Stromal cell of bone marrow (primary cell): ENCODE measurements at places on chromosomes 5 and 9.

DNA sequence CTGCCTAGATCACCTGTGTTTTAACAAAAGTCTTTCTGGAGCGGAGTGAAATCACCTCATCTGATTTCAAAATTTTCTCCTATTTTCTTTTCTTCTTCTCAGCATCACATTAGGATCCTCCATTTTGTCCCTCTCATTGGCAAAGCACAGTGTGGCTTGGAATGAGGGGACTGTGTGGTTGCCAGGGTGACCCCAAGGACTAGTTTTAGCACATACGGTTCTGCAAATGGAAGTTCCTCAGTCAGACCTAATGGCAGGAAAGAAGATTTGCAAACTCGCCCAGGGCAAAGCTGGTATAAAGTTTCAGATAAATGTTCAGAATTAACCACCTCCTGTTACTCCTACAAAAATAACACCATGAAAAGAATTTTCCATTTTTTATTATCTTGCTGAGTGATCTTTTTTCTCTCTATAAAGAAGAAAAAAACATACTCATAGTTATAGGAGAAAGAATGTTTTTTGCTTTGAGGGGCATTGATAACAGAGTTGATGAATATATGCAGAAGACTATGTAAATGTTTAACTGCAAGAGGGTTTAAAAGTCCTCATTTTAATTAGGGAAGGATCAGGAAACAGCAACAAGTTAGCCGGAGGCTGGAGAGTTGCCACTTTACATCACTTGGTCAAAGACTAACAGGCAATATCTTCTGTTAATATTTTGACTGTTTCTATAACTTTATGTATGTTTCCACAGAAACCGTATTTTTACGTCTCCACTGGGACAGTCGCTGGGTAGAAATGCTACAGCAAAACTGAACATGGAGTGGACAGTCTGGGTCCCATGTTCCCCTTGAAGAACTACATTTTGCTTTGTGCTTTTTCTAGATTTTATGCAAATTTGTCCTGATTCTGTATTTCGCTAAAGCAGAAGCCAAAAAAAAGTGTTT lies 257.8 kb downstream of the NR2F1-AS1 start:
- no peak for DNase-seq

DNA sequence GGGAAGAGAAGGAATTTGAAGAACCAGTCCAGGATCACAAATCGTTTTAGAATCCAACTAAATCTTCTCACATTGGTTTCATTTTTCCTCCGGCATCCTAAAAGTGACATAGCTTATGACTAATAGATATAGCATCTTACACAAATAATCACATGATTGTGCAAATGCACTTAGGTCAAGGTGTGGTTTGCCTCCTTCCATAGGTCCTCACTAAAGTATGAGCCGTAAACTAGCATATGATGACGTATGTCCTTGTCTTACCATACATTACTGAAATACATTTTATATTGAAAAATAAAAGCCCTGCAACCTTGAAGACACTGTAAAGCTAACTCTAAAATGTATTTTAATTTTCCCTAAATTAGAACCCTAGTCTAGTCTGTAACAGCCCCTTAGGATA lies 362.7 kb upstream of the ADAMTS16 start:
- no peak for DNase-seq

GRCh38 chr5:173730632-173731298 lies 114.3 kb upstream of the BOD1 start:
- no peak for DNase-seq

- no peak for DNase-seq
These were observed 68.0 kb downstream of the POU5F2 start for GRCh38 chr5:93673316-93673954.

- no peak for DNase-seq
These were observed 1921.6 kb upstream of the WWC1 start for GRCh38 chr5:166369807-166370206.

DNA sequence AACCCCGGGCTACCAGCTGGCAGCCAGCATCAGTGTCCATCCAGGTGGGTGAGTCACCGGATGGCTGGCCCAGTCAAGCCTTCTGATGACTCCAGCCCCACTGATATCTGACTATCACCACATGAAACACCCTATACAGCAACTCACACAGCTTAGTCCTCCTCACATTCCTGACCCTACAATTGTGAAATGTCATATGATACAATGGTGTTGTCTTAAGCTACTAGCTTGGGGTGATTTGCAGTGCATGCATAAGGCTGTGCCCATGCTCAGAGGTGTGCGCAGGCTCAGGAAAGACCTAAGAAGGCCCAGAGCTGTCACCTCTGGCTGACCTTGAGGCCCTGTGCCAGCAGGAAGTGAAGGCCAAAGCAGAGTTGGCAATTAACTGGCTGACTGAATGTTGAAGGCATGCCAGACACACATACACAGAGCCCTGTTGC lies 21.5 kb upstream of the SEMA4D start:
- DNase-seq = no peak

GRCh38 chr5:135514116-135514515 lies 21.6 kb downstream of the NEUROG1 start:
- DNase-seq = no peak

DNA sequence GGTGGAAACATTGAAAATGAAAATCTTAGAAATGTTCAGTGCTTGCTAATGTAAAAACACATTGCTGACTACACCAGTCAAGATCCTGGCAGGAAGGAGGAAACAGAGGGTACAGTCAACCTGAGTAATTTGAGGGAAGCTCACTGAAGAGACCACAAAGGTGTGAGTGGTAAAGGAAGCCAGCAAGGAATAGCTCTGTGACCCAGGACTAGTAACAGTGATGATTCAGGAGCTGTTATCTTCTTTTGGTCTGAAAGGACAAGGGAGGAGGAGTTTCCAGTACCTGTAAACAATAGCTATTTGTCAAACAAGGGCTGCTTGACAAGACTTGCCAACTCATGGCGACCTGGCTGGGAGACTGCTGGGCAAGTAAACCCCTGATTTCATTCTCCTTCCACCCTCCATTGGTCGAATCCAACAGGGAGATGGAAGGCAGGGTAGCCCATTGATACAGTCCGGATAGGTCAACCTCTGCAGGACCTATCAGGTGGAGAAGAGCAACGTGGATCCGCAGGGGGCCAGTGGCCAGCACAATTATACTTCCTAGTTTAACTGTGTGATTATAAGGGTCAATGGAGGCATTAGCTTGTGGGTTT lies 68.1 kb downstream of the MAMDC2 start:
- DNase-seq = no peak

GRCh38 chr5:52988335-52989024 lies 672 bp upstream of the ITGA2 start:
- no peak for DNase-seq

GRCh38 chr9:38178237-38178636 lies 109.2 kb upstream of the SHB start:
- DNase-seq = no peak

DNA sequence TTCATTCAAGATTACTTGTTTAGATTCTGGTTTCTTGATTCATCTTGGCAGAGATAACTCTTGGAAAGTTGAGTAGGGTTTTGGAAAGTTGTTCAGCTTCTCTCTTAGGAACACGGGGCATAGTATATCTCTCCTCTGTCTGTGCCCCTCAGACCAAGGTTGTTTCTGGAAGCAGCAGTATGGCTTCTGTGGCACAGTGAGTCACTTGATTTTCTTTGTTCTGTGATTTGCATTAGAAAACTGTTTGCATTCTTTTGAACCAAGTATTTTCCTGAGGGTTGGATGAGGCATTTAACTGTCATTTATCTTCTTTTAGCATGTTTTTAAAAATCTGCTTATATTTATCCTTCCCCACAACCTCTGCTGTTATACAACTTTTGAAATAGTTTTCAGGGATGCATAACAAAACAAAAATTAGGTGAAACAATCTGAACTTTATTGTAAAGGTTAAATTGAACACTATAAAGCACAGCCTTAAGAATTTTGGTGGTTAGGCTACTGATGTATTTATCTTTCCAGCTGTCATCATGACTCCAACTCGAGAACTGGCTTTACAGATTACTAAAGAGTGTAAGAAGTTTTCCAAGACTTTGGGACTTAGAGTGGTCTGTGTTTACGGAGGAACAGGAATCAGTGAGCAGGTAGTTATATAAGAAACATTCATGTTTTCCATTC lies 26.5 kb downstream of the DDX46 start:
- DNase-seq = no peak

GRCh38 chr9:138007918-138008841 lies 130.6 kb downstream of the CACNA1B start:
- no peak for DNase-seq

DNA sequence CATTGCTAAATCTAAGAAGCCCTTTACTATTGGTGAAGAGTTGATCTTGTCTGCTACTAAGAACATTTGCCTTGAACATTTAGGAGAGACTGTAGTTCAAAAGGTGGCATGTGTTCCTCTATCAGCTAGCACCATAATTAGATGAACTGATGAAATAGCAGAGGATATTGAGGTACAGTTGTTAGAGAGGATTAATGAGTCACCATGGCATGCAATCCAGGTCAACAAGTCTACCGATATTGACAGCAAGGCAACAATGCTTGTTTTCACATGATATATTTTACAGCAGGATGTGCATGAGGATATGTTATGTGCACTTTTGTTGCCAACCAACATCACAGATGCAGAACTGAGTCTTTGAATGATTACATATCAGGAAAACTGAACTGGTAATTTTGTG lies 134.3 kb upstream of the CDH9 start:
- no peak for DNase-seq

GRCh38 chr9:5263351-5264218 lies 32.4 kb downstream of the INSL4 start:
- DNase-seq = peak; percentile 2

- no peak for DNase-seq
These were observed 250.3 kb upstream of the ZNF608 start for GRCh38 chr5:124996764-124997077.

DNA sequence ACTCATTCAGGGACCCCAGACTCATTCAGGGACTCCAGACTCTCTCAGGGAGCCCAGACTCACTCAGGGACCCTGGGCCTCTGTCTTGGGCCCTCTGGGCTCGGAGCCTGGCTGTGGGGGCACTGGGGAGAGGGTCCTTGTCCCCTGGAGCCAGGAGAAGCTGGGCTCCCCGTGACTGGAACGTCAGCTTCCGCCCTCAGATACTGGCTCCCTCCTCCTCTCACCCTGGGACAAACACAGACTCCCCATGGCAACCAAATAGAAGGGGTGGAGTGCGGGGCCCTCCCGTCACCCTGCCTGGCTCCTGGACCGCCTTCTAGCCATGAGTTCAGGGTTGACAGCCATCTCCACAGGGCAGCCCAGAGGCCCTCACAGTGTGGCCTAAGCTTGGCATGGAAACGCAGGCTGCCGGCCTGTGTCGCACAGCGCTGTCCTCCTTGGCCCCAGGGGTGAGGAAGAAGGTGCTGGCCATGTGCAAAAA lies 27.6 kb downstream of the ZDHHC11B start:
- no peak for DNase-seq

DNA sequence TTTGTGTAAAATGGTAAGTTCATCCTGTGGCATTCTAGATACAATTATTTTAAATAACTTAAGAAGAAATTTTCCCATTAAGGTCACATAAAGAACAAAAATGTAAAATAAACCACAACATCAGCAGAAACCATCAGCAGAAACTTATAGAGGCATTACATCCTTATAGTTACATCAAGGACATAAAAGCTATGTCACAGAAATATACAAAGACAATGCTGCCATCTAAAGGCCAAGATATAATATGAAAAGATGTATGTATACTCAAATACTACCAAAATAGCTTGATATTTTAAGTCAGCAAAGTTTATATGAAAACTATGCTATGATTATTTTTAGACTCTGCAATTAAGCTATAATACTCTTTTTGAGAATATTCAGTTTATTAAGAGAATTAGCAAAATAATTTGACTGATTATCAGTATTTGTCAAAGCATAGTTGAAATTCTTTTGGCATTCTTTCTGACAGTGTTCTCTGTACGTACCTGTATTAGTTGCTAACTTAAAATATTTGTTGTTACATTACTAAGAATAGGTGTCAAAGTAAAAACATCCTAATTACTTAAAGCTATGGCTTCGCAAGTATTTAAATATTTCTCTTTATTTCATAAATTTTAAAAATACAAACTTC lies 36.2 kb downstream of the FBXL17 start:
- DNase-seq = peak; percentile 9

GRCh38 chr5:150636391-150637244 lies 3.8 kb upstream of the SYNPO start:
- peak; percentile 59 for DNase-seq

DNA sequence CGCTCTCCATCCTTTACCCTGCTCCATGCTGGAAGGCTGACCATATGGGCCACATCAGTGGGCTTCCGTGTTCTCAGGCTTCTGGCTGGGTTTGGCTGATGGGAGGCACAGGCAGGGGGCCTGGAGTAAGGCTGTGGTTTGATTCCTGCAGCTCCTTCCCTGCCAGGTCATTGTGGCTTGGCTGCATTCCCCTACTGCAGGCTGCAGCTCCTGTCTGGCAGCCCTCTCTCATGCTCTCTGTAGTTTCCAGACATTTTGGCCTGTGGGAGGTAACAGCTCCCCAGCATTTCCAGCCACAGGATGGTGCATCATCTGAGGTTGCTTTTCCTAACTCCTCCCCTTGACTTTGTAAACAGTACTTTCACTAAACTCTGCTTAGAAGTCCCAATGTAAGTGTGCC lies 102.0 kb upstream of the PTPN3 start:
- peak; percentile 74 for DNase-seq

- no peak for DNase-seq
These were observed 312.1 kb downstream of the CDH12 start for GRCh38 chr5:22541037-22541436.

GRCh38 chr5:8864053-8864452 lies 681.8 kb downstream of the SEMA5A start:
- DNase-seq = no peak

DNA sequence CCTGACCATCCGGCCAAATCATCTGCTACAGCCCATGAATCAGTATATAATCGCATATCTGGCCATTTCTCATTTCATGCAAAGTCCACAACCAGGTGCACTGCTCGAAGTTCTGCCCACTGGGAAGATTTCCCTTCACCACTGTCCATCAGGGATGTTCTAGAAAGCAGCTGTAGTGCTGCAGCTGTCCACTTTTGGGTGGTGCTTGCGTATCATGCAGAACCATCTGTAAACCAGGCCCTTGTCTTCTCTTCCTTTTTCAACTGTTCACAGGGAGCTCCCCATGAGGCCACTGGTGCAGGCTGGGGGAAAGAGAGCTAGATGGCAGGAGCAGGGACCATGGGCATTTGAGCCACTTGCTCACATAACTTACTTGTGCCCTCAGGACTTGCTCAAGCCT lies 7.4 kb upstream of the ADAMTS6 start:
- DNase-seq = no peak

- DNase-seq = no peak
These were observed 42.8 kb downstream of the TIMD4 start for GRCh38 chr5:156920042-156920860.
